Posterior vena cava (tissue), 2 donors: ENCODE measurements at places on chromosomes 5 and 9. TPM values are rescaled to one million over a fixed set of nuclear protein-coding genes. Genes with fewer than 3 reads are reported as not detected.

The RAB3C gene
- total RNA-seq = 10.6 TPM

The NR3C1 gene
- total RNA-seq = 73.5 TPM

The AQP3 gene
- total RNA-seq = 5.5 TPM

The ADAMTSL1 gene
- total RNA-seq = 9.9 TPM

The CCL27 gene
- total RNA-seq = not detected

The CDH10 gene
- not detected for total RNA-seq

The FGF1 gene
- 5.0 TPM for total RNA-seq

The FCN2 gene
- not detected for total RNA-seq
